ENCODE measurements at places on chromosomes 1 and 21.

- no peak for DNase-seq
Observed at GRCh38 chr1:11438996-11439395, 40.0 kb upstream of the DISP3 start.

- no peak for DNase-seq
Observed at GRCh38 chr1:204662530-204662929, 23.0 kb downstream of the LRRN2 start.

GRCh38 chr1:221775206-221775605, 33.3 kb upstream of the DUSP10 start:
- no peak for DNase-seq

DNA sequence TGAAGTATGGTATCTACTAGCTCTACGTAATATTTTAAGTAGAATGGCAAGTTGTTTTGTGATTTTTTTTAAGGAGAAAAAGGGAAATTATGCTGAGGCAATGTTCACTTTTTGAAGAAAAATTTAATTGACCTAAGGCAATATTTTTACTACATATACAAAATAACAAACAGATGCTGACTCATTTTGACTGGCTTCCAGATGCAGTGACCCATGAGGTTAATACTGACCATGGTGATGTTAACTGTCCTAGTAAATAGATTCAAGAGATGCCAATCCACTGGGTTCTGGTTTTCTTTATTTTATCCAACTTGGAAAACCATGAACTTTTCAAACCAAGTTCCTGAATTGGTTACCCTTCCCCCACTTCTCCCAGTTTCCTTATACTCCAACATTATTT, 154.9 kb downstream of the CRB1 start:
- no peak for DNase-seq

GRCh38 chr1:156062189-156062588, 1.2 kb downstream of the RAB25 start:
- no peak for DNase-seq

DNA sequence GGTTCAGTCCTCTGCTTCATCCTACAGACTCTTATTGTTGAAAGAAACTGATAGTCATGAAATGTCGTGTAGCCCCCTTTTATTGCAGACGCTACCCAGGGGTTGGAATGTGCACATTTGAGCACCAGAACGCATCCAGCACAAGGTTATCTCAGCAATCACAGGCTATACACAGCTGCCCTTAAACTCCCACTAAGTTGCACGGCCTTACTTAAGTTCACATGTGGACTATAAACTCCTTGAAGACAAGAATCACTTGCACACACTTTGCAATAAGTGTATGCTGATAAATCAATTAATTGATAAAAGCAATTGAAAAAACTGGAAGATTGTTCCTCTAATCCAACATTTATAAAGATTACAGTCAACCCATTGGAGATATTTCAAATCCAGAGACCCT, 18.9 kb downstream of the SLC30A10 start:
- DNase-seq: no peak

GRCh38 chr1:2587071-2587859, 688 bp downstream of the PRXL2B start:
- DNase-seq: no peak

GRCh38 chr21:31282095-31282709, 61.9 kb downstream of the TIAM1 start:
- no peak for DNase-seq

DNA sequence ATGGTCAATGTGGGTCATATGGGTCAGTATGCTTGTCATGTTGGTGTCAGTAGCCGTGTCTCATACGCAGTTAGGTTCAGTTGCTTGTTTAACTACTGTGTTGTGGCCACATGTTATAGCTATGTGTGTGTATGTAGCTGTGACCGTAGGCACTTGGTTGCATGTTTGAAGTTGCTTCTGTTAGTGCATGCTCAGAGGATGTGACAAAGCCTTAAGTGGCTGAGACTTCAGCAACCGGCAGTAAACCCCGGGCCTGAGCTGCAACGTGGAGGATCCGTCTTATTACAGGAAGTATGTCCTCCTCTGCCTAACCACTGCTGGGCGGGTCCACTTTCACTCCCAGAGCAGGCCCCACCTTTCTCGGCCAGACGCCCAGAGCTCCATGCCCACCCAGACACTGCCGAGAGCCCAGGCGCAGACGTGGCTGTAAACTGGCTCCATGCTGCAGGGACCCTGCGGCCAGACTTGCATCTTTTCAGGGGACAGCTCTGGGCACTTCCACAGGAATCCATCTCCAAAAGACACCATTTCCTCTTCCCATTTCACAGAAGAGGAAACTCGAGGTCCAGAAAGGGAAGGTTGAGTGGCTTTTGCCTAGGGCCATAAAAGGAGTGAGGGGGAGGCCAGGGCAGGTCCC, 2.2 kb downstream of the TCEA3 start:
- DNase-seq: peak; percentile 77

DNA sequence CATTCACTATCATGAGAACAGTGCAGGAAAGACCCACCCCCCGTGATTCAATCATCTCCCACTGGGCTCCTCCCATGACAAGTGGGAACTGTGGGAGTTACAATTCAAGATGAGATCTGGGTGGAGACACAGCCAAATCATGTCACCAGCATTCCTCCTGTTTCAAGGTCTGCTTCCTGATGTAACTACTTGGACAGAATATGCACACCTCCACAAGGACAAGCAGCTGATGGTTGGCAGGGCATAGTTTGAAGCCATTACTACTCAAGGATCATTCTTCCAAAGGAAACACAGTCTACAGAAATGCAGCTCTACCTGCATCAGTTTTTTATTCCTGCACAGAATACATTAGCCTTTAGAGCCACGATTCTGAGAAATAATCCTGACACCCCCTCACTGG, 28.5 kb upstream of the RNF2 start:
- DNase-seq: no peak

DNA sequence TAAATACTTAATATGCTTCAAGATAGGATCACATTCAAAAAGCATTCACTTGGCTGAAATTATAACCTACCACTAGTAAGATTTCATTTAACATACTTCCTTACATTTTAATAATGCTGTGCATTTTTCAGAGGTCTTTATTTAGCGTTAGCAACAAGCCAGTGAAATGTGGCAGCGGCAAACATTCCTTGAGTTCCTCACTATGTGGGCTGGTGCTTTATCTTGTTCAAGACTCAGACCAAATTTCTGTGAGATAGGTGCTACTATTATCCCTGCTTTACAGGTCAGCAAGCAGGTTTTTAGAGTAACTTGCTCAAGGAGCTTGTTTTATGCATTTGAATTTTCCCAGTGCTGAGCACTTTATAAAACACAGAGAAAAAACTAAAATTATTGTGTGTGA, 132.7 kb downstream of the PLPPR4 start:
- DNase-seq: no peak

- no peak for DNase-seq
Observed at GRCh38 chr1:38991638-38992411, 749 bp downstream of the AKIRIN1 start.

DNA sequence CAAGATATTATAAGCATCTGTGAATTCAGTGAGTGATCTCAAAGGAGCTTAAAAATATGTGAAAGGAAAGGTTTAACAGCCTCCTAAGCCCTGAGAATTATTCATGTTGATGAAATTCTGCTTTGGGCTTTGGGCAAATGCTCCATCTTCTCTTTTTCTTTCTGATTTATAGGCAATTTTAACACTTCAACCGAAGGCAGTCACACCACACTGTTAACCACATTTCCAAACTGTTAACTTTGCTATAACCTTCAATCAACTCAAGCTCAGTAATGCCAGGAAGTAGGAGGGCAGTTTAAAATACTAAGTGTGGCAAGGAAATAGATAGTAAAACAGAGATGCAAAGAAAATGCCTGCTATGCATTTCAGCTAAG, 54.4 kb upstream of the NEK7 start:
- DNase-seq: no peak

GRCh38 chr1:113576271-113576670, 183.0 kb downstream of the PHTF1 start:
- no peak for DNase-seq

- DNase-seq: peak; percentile 61
Observed at GRCh38 chr1:12125422-12126355, 41.1 kb upstream of the TNFRSF1B start.

DNA sequence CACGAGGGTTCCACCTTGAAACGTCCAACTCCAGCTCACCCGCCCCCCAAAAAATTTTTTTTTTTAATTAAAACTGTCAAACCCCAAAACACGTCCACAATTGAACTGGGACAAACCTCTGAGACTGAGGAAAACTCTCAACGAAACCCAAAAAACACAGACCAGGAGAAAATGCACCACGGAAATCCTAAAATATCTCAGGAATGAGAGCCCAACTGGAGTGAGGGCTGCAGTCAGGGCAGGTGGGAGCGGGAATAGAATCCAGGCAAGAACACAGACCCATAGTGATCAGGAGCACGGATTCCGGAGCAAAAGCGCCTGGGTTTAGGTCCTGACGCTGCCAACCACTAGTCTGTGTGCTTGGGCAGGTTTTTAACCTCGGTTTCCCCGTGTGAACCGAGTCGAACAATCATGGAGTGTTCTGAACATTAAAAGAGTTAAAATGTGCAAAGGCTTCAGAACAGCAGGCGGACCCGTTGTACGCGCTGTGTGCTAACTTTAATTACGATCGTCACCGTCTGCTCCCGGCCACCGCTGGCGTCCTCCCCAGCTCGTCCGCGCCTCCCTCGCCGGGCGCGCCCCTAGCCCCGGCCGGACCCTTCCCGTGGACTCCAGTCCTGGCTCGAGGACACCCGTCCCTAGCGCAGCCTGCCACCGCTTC, 624 bp downstream of the ARHGAP29 start:
- DNase-seq: no peak

DNA sequence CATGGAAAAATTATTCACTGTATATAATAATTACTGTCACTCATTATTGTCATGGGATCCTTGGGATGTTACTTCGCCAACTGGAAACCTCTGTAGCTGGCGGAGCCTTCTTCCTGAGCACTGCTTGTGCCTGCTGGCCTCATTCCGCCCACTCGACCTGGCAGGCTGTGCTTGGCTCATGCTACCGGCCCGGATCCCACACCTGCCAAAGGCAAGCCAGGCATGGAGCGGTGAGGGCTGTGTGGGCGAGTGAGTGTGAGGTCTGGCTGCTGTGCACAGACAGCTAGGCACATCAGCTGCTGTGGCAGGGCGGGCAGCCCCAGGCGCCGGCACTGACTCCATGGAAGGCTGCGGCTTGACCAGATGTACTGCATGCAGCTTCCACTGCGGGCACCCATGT, 78.4 kb downstream of the DISP1 start:
- no peak for DNase-seq

DNA sequence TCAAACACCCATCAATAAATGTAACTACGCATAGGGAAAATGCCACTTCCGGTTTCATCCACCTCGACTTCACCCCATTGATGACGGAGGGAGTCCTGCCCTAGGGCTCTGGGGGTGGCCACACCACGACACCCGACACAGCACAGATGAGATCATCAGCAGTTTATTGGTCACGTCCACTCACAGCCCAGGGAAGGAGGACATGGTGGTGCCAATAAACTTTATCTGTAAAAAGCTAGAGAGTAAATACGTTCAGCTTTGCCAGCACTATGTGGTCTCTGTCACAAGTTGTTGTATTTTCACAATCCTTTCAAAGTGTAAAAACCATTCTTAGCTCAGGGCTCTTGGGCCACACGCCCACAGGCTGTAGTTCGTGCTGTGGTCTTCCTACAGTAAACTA, 16.3 kb downstream of the SETD4 start:
- no peak for DNase-seq

DNA sequence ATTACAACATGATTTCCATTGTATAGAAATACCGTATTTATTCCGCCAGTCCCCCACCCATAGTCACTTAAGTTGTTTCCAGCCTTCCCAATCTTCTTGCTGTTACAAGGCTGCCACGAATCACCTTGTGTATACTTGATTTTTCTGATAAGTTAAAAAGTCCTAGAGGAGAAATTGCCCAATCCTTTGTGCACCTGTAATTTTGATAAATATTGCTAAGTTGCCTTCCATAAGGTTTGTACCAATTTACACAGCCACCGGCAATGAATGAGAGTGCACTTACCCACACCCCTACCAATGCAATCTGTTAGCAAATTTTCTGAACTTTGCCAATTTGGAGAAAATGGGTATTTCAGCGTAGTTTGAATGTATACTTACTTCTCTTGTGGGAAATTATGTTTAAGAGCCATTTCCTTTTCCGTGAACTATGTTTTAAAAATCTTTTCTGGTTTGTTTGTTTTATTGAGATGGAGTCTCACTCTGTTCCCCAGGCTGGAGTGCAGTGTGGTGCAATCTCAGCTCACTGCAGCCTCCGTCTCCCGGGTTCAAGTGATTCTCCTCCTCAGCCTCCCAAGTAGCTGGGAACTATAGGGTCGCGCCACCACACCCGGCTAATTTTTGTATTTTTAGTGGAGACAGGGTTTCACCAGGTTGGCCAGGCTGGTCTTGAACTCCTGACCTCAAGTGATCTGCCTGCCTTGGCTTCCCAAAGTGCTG, 87.4 kb downstream of the DHRS3 start:
- DNase-seq: no peak

DNA sequence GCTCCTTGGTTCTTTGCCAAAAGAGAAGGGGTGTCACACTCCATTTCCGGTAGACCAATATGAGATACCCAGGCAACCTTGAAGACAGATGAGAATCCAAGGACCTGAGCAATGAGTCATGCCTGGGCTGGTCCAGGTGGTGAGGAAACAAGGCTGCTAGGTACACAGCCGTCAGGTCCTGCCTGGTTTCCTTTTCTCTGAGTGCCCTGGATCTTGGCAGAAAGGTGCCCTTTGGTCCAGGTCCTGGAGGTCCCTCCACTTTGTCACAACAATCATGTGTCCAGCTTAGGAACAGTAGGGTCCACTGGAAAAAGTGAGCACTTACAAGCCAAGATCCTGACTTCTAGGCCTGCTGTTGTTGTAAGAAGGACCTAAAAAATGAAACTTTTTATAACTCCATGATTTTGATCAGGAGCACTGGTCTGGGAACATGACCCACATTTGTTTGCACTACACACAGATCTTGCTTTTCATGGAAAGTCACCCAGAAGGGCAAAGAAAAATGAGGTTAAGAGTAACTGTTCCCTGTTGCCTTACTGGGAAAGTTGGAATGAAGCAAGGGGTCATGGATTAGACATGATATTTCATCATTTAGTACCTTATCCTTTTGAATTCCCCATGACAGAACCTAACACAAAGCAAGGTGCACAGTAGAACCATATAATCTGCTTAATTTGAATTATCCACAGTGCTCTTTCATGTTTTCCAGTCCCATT, 94.7 kb downstream of the PAPPA2 start:
- DNase-seq: no peak

DNA sequence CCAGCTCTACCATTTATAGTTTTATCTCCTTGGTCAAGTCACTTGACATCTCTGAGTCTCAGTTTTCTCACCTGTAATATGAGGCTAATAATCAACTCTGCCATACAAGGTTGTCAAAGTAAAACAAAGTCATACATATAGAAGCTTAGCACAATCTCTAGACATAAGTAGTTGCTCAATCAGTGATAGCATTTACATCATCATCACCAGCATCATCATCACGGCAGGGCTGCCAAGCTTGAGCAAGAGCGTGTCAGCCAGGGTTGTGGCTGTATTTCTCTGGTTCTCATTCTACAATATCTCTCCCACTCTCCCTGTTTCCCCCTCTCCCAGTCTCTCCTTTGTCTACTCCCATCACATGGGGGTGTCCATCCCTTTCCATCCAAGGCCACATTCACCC, 41.7 kb upstream of the COA6 start:
- DNase-seq: no peak

- no peak for DNase-seq
Observed at GRCh38 chr1:104460880-104461279, 711.2 kb downstream of the AMY1C start.
